Activated T-cell treated with anti-CD3 and anti-CD28 coated beads for 48 hours (primary cell): ENCODE measurements at places on chromosomes 4 and X.

DNA sequence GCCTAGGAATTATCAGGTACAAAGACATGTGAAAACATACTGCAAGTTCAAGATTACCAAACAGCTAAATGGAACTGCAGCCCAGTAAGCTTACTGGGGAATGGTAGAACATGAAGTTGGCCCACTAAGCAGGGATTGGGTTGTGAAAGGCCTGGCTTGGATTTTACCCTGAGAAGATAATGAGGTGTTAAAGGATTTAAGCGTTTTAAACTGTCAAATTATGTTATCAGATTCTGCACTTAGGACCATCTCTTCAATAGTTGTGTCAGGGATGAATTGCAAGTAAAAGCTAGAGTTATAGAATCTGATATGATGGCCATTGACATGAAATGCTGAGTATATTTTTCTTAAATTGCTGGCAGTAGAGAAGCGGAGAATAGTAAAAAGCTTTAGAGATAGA lies 225.7 kb downstream of the GRID2 start:
- no peak for DNase-seq

DNA sequence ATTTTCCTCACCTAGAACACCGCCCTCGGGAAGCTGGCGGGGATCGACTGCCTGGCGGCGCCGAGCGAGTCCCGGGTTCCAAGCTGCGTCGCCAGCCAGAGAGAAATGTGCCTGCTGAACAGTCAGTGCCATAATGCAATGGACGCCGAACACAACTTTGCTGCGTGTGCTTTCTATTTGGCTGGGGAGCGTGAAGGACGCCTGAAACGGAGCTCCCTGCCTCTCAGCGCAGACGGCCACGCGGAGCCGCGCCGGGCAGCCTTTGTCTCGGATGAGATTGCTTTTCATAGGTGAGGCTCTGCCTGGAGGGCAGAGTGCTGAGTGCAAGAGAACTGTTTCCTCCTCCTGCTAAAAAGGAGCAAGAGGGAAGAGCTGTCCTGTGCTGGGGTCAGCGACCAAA lies 107.7 kb upstream of the BCOR start:
- no peak for DNase-seq

DNA sequence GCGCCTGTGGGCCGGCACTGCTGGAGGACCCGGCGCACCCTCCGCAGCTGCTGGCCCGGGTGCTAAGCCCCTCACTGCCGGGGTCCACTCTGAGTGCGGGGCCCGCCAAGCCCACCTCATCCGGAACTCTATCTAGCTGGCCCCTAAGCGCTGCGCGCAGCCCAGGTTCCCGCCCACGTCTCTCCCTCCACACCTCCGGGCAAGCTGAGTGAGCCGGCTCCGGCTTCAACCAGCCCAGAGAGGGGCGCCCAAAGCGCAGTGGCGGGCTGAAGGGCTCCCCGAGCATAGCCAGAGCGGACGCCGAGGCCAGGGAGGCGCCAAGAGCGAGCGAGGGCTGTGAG lies 75.2 kb downstream of the QDPR start:
- no peak for DNase-seq

DNA sequence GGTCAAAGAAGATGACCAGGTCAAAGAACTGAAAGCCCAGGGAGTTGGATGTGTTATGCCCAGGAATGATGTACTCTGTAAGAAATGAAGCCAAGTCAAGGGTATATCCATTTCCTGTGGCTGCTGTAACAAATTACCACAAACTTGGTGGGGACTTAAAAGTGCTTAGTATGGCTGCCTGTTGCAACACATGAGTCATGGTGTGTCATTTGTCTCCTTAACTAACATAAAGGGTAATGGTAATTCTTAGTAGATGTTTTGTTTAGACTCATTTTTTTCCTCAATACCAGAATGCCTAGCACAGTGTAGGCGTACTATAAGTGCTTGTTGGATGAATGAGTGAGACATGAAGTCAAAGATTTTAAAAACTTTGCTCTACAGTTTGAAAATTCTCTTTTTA lies 45.7 kb downstream of the SYTL5 start:
- no peak for DNase-seq

GRCh38 chrX:13298836-13299235 lies 21.0 kb downstream of the ATXN3L start:
- DNase-seq = no peak

GRCh38 chrX:53794181-53794580 lies 107.7 kb upstream of the HUWE1 start:
- DNase-seq = no peak

GRCh38 chr4:1939664-1940509 lies 68.7 kb downstream of the NSD2 start:
- DNase-seq = no peak

DNA sequence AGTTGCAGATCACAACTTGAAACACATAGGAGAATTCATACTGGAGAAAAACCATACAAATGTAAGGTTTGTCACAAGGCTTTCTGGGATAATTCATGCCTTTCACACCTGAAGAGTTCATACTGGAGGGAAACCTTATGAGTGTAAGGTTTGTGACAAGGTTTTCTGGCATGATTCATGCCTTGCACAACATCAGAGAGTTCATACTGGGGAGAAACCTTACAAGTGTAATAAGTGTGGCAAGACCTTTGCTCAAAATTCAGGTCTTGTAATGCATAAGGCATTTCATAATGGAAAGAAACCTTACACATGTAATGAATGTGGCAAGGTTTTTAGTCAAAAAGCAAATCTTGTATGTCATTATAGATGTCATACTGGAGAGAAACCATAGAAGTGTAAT lies 58.8 kb upstream of the ENPEP start:
- no peak for DNase-seq

GRCh38 chrX:12891915-12892506 lies 14.4 kb upstream of the TLR8 start:
- DNase-seq = no peak

DNA sequence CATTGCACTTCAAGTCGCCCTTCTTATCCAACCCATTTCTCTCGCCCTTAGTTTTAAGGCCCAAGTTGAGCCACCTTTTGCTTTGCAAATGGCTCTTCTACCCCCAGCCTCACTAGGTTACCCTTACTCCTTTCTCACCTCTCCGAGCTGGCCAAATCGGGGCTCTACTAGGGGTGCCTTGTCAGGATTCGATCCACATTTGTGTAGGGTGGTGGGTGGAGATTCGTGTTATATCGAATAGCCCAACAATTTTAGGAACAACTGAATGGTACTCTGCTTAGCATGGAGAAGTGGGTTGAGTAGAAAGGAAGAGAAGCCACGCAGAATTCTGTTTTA lies 3.5 kb downstream of the SLIT2 start:
- no peak for DNase-seq

DNA sequence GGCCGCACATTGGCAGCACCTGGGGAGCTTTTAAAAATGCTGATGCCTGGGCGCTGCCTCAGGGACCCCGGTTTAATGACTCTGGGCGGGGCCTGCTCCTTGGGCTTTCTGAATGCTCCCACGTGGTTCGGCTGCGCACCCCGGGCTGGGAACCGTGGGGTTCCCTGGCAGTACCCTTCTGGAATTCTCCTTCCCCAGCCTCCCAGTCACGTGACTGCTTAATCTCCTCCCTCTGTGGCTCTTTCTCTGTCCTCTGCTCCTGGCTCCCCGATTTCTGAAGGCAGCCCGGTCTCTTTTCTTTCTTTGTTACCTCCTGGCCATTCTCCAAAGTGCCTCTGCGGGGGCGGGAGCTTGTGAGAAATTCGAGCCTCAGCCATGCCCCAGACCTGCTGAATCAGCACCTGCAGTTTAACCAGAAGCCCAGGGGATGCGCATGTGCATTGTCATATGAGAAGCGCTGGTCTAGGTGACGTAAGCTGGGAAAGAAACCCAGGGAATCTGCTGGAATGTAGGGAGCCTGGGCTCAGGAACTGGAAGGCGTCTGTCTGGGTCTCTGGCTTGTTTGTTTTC lies 16.6 kb downstream of the CLCN4 start:
- no peak for DNase-seq

DNA sequence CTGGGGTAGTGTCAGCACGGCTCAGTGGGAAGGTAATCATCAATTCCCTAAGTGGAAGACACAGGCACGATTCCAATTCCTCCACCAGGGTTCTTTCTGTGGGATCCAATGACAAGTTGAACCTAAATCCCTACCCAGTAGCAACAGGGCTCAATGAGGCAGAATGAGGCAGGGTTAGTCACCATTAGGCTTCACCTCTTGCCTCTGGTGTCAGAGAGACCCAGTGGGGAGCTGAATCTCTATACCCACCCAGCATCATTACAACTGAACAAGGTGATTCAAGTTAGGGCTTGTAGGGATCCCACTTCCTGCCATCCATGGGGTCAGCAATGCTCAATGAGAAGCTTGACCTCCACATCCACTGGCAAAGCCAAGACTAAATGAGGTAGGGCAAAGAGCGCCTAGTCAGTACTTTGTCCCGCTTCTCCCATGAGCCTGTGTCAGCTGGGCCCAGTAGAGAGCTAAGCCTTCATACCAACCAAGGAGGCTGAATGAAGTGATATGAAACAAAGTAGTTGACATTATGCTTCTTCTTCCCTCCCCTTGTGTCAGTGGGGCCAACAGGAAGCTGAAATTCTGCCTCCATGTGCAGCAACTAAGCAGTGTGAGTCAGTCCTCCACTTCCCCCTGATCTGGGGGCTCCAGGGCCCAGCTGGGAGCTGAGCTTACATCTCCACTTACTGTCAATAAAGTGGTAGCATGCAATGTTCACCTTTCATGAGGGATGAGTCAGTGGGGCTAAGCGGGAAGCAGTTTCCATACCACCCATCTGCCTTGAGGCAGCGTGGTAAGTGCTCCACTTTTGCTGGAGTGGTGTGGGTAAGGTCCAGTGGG lies 36.4 kb upstream of the RBM41 start:
- DNase-seq = no peak

GRCh38 chr4:102994803-102995202 lies 24.7 kb downstream of the SLC9B1 start:
- no peak for DNase-seq

DNA sequence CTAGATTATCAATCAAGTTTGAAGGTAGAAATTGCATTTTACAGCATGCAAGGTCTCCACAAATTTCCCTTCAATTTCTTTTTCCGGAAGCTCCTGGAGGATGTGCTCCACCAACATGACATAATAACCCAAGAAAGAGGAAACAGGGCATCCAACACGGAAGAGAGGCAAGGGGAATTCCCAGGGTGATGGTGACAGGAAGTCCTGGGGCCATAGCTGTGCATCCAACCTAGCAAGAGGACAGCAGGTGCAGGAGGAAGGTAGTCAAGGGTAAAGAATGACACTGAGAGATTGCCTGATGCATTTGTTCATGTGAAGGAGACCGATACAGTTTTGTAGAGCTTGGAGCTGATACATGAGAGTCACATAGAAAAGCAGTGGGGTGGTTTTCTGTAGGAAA lies 115.7 kb upstream of the LSM6 start:
- DNase-seq = no peak

DNA sequence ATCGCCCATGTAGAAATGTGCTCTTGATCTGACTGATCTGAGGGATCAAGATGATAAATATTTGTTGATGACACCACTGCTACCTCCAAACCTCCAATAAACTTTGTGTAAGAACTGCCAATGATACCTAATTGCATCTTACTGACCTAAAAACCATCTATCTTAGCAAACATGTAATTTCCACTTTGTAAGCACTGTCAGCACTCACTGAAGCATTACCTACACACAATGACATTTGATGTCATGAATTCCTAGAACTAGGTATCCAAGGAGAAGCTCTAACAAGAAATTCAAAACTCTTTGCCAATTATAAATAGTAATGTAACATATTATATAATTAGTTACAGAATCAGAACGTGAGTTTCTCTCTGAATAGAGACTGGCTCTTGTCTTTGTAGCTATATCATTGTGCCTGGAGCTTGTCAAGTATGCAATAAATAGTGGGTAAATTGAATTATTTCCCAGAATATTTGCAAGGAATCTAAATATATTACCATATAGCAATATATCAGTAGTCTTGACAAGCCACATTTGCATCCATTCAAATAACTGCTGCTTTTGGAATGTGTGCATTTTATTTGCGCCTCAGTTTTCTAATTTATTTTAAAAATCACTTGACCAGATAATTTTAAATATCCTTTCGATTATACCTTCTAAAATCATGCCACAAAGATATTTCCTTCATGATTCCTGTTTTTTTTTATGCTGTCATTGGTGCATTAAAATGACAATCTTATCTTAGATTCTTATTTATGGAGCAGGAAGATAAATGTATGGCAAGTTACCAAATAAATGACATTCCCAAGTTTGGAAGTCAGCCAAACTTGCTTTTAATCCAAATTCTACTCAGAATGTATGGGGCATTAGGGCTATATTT lies 232.3 kb upstream of the NEIL3 start:
- no peak for DNase-seq

DNA sequence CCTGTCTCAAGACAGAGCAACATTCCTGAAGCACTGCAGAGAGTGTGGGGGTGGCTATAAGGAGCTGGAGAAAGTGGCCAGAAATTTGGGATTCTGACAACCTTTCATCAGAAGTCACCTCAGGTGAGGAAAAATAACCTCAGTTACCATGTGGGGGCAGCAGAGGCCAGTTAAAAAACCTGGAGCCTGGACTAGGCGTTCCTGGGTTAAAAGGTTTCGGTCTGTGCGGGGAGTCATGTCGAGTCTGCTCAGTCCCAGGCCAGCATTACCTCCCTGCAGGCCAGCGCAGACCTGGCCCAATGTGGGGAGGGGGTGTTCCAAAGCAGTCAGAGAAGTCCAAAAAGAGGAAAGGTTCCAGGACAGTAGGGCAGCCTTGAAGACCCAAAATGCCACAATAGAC lies 10.9 kb upstream of the NALF2 start:
- peak; percentile 6 for DNase-seq

DNA sequence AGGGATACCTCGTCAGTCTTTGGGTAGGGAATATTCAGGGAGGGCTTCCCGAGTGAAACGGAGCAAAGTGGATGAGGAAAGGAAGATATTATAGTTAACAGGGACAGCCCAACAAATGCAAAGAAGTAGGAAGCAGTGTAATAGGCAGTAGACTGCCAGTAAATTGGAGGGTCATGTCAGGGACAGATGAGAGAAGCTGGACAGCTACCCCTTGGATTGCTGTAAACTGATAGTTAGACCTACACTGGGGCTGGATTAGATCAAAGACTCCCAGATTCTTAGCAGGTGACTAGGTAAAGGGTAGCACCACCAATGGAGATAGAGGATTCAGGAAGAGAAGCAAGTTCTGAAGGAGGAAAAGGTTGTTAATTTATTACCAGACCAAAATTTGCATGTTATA lies 48.0 kb downstream of the NPNT start:
- DNase-seq = no peak

DNA sequence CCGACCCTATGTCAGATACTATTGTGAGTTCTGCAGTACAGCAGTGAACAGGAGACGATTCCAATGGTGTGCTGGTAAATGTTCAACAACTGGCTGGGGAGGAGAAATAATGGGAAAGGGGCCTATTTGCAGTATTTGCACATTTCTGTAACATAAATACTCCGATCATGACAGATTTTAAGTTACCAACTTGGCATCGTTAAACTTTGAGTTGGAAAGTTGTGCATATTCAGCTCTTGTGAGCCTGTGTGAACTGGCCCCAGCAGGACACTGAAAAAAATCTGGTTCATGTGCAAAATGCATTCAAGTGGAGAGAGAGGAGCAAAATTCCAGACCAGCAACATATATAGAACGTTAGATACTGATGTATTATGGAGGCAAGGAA lies 175.0 kb downstream of the MAPK10 start:
- DNase-seq = no peak

GRCh38 chrX:107323786-107324492 lies 117.5 kb downstream of the DNAAF6 start:
- no peak for DNase-seq
